ENCODE measurements at places on chromosomes 12 and 14.

DNA sequence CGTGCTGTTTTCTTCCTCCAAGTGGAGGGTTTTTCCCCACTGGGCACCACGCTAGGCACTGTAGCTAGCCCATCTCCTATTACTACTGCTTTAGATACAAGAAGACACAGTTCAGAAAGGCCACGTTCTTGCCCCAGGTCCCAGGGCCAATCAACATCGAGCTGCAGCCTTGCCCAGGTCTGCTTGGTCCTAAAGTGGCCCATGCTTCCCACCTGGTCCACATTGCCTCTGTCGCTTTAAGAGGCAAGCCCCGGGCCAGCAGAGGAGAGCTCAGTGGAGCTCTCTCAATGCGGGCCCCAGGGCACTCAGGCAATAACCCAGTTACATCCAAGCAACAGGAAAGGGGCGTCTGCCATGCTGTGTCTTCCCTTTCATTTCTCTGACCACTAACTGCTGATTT lies 148.1 kb downstream of the CALM1 start:
- no peak for DNase-seq

DNA sequence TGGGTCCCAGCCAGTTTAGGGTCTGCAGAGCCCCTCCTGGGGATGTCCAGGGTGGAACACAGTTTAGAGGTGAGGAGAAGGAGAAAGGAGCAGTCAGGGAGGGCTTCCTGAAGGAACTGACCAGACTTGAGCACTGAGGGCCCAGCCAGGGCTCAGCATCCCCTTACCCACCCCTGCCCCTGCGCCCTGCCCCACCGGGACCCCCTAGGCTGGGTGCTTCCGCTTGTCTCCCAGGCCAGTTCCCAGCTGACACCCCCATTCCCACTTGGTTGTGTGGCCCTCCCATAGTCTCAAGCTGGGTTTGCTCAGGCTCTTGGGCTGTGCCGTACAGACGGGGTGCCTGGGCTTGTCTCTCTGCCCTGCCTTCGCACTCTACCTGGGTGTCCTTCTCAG lies 26.3 kb upstream of the KIF26A start:
- no peak for DNase-seq

GRCh38 chr14:95652690-95653089 lies 33.5 kb upstream of the TCL1B start:
- DNase-seq, result no peak

- no peak for DNase-seq
Observed at GRCh38 chr12:75389061-75389460, 1.8 kb upstream of the GLIPR1L2 start.

DNA sequence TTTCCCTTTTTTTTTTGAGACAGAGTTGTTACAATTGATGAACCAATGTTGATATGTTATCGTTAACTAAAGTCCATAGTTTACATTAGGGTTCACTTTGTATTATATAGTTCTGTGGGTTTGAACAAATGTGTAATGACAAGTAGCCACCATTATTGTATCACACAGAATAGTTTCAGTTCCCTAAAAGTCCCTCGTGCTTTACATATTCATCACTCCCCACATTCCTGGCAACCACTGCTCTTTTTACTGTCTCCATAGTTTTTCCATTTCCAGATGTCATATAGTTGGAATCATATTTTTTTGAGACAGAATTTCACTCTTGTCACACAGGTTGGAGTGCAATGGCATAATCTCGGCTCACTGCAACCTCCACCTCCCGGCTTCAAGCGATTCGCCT lies 12.5 kb downstream of the HSD17B6 start:
- peak; percentile 38 for DNase-seq

DNA sequence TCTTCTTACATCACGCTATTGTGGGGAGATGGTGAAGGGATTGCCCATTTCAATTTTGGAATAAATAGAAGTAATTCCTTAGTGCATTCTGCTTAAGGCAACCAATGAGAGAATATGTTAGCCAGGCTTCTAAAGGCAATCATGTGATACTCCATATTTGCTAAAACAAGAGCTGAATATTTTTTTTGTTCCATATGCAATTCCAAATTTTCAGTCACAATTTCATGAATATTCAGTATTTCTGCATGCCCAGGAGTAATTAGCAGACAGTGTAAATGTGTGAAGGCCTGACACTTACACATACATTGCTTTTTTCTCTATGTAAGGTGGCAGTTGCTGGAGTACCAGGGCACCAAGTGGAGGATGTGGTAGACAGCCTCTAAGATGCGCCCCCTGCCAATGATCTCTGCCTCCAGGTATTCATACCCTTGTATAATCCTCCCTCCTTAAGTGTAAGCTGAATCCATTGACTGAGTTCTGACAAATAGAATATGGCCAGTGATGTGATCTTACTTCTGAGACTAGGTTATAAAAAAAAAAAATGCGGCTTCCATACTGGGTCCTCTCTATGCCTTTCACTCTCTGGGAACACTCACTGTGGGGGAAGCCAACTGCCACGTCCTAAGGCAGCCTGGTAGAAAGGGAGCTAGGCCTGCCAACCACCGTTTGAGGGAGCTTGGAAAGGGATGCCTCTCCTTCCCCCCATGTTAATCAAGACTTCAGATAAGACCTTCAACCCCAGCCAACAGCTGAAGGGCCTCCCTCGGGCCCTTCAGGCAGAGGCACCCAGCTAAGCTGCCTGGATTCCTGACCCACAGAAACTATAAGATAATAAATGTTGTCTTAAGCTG lies 62.7 kb upstream of the PTGR2 start:
- DNase-seq, result no peak

GRCh38 chr14:101029668-101030290 lies 126.3 kb upstream of the RTL1 start:
- no peak for DNase-seq

- DNase-seq, result no peak
Observed at GRCh38 chr14:29521526-29522137, 406.0 kb downstream of the PRKD1 start.

- peak; percentile 14 for DNase-seq
Observed at GRCh38 chr14:72925171-72925759, 999 bp upstream of the DCAF4 start.

Measured in muscle of leg (tissue), 16 donors.